Activated T-cell treated with anti-CD3 and anti-CD28 coated beads for 48 hours (primary cell): ENCODE measurements at places on chromosomes 2 and 18.

GRCh38 chr2:196131949-196132925 is 39.1 kb downstream of the STK17B start:
- DNase-seq = peak; percentile 34

DNA sequence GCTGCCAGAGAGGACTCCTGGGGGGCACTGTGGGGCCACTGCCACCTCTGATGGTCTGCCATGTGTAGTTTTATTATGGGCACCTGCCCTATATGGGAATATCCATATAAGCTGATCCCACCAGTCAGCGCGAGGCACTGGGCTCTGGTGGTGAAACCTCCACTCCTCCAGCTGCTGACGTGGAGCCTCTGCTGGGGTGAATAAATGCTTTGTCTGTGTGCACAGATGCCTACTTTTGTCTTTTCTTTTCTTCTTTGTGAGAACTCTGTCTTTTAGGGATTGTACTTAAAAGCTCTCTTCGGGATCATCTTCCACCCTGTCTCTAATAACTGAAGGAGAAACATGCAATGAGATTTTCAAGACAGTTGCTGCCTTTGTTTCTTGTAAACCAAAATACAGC is 68.9 kb upstream of the NCK2 start:
- no peak for DNase-seq

GRCh38 chr18:10525371-10525691 is 496 bp upstream of the NAPG start:
- DNase-seq = no peak

- no peak for DNase-seq
These were observed 4.0 kb downstream of the SLC14A2 start for GRCh38 chr18:45619062-45619825.

DNA sequence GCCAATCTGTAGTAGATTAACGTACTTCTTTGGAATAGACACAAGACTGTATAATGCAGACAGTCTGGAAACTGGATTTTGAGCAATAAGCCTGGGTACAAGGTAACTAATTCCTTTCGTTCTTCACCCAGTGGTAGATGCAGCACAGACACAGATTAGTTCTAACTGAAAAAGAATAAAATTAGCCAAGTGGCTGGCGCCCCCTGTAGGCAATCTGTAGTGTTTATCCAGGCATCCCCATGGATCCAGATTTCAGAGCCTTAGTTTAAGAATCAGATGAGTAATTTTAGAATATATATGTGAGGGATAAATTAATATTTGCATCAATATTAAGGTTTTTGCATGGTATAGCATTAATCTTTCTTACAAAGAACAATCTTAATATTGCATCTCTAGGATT is 563.9 kb downstream of the DCC start:
- no peak for DNase-seq

- DNase-seq = no peak
These were observed 58.1 kb upstream of the TTC21B start for GRCh38 chr2:166011660-166012059.

- DNase-seq = no peak
These were observed 157.7 kb downstream of the ZNF385B start for GRCh38 chr2:179703702-179704101.

DNA sequence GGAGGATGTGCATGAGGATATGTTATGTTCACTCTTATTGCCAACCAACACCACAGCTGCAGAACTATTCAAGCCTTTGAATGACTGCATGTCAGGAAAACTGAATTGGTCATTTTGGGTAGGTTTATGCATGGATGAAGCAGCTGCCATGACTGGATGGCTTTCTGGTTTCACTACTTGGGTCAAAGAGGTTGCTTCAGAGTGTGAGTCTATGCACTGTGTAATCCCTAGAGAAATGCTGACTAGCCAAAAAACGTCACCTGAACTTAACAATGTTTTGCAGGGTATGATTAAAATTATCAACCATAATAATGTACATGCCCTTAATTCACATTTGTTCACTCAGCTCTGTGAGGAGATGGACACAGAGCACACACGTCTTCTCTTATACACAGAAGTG is 206.7 kb upstream of the RBBP8 start:
- DNase-seq = no peak

DNA sequence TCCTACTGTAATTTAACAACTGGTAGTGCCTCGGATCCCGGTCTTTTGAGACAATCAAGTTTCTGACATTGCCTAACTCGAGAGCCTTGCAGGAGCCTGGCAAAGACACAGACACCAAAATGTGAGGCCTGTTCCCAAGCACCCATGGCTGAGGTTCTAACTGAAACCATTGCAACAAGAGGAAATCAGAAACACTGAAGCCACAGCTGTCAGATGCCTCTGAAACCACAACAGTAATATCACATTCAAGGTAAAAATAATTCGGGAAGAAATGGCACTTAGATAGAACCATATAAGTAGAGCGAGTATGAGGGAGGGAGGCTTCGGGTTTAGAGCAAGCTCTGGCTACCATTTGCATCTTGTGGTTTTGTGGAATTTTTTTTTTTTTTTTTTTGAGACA is 285.9 kb downstream of the FBXO15 start:
- DNase-seq = no peak

DNA sequence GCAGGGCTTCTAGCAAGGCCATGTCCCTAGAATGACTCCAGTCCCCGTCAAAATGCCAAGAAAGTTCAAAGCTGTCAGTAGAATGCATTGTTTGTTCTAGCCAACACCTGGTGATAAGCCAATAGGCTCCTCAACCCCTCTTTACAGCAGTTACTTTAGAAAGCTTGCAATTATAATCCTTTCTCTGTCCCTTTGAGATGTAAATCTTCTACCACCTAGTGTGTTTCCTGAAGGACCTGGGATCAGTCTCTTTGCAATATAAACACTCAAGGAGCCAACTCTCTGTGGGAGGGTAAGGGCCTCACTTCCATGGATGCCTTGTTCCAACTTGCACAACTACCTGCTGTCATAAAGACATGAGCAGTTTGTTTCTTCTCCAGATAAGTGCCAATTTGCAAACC is 301.8 kb downstream of the NBAS start:
- DNase-seq = no peak

DNA sequence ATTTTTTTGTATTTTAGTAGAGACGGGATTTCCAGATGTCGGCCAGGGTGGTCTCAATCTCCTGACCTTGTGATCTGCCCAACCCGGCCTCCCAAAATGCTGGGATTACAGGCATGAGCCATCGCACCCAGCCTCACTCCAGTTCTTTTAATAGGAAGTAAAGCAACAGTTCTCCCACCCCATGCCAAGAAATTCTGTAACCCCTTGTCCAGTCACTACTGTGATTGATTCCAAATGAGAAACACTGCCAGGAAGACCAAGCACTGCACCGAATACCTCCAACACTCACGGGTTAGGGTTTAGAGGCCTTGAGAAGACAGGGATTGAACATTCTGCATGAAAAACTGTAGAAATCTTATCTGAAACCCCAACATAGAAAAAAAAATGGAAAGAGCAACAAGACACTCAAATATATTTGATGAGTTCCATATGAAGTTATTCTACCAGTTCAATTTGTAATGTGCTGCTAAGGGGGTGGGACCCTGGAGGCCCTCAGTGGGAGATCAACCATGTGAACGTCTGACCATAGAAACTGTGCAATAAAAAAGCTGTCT is 48.2 kb upstream of the BIN1 start:
- no peak for DNase-seq

DNA sequence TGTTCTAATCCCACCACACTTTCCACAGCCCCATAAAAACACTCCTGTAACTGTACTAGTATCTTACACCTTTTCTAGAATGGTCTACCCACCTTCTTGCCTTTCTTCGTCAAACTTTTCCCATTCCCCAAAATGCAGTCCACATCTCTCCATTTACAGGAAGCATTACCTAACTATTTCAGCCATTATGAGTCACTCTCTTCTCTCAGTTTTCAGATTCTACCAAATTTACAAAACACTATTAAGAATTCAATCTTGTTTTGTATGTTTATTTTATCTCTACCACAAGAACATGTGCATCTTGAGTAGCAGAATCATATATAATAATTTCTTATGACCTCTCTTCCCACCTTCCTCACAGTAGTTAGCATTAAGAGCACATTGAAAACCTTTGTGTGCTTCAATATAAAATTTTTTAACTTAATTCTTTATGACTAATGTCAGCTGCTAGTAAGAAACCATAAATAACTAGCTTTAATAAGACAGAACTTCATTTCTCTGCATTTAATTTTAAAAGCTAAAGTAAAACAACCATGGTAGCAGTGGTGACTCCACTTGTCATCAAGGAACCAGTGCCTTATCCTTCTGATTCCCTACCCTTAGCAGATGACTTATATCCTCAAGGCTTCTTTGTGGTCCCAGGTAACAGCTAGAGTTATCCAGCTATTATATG is 56.6 kb upstream of the MAP2 start:
- no peak for DNase-seq

DNA sequence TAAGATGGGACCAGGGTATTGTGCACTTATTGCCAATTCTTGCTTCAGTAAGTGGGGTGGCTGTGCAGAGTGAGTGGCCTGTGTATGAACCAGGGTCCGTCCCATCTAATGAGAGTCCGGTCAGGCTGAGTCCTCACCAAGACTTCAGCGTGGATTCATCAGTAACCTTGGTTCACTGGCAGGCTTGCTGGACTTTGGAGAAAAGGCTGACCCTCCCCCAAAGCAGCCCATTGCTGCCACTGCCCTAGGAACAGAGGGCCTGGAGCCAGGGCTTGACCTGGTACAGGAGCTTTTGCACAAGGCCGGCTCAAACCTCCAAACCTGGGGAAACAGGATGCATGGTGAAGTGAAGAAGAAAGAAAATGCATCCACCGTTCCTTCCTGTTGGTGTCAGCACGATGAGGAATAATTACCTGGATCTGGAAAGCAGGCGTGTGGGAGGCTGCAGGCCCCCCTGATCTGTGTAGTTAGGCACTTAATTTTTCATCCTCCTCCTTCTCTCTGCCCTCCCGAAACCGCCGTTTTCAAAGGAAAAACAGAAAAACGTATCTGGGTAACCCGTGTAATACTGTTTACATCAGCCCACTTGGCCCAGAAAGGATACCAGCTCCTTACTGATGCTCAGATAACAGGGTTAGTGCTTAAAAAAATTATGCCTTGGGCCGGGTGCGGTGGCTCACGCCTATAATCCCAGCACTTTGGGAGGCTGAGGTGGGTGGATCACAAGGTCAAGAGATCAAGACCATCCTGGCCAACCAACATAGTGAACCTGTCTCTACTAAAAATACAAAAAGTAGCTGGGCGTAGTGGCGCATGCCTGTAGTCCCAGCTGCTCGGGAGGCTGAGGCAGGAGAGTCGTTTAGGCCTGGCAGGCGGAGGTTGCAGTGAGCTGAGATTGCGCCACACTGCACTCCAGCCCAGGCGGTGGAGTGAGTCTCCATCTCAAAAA is 147.7 kb downstream of the TGIF1 start:
- DNase-seq = no peak
